ENCODE measurements at places on chromosomes 6 and 20. TPM values are rescaled to one million over a fixed set of nuclear protein-coding genes. Genes with fewer than 3 reads are reported as not detected.

GRCh38 chr6:134888316-134888715 lies 61.6 kb downstream of the ALDH8A1 start:
- no peak for DNase-seq

The SRXN1 gene
- total RNA-seq = 70.9 TPM

The OR2J3 gene
- not detected for total RNA-seq

DNA sequence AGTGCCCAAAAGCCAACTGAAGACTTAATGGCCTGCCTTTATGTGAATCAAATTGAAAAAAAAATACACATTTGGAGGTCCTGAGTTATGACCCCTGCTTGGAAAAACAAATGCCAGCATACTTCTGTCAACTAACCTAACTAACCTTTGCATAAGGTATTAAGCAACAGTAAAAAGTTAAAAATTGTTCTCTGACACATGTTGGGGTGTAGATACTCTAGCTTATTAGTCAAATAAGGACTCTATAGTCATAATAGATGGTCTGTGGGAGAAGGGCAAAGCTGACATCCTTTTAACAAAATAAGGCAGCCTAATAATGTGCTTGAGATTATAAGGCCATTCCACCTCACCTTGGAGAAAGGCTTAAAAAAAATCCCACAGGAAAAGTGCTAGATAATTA lies 140.5 kb downstream of the HIVEP2 start:
- no peak for DNase-seq

DNA sequence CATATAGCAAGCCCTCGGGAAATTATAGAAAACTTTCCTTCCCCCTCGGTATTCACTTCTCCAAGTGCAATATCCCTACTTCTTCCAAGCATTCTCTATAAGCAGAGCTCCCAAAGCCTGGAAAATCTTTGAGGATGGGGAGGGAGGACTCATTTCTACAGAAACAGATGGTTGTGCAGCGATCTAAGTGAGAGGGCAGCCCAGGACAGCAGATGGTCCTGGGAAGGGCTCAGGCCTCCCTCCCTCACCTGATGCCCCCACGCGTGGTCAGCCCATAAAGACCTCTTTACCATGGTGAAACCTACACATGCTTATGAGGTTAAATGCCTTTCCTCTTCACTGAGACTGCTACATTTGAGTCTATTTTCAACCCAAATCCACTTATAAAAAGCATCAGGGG lies 319.6 kb upstream of the QKI start:
- DNase-seq = no peak

DNA sequence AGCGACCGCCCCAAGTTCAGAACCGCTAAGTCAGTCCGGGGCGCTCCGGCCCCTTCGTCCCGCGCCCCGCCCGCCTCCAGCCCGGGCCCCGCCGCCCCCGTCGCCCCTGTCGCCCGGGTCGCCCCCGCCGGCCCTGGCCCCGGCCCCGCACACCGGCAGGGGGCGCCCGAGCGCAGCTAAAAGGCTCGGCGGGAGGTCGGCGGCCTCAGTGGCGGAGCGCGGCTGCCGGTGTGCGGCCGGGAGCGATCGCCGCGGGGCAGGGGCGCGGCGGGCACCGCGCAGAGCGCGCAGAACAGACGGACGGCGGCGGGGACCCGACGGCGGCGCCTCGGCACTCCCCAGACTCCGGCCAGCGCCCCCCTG lies at the start of gene FNDC1:
Gene FNDC1 (plus strand): TSS at position 208 of the 363 bp plus-strand sequence. CDS start 197 bp downstream, outside the sequence.
- no peak for DNase-seq

GRCh38 chr20:10922941-10923340 lies 249.1 kb upstream of the JAG1 start:
- DNase-seq = peak; percentile 94

The TOX2 gene
- 24.7 TPM for total RNA-seq

DNA sequence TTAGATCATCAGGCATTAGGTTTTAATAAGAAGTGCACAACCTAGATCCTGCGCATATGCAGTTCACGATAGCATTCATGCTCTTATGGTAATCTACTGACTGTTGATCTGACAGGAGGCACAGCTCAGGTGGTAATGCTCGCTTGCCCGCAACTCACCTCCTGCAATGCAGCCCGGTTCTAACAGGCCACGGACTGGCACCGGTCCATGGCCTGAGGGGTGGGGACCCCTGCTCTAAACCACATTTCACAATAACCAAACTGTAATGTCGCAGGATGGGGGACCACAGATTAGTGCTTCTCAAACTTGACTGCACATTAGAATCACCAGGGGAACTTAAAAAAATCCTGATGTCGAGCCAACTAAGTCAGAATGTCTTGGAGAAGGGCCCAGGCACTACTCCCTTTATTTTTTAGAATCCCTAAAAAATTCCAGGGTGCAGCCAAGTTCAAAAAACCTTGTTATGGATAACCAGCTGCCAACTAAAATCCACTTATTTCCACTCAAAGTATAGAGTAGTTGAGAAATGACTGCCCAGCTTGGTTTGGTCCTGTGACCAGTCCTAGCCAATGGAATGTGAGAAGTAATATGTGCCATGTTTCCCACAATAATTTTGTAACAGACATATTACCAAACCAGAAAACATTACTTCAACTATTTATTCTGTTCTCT lies 3.1 kb downstream of the SHPRH start:
- no peak for DNase-seq

The GINS1 gene
- 31.0 TPM for total RNA-seq

DNA sequence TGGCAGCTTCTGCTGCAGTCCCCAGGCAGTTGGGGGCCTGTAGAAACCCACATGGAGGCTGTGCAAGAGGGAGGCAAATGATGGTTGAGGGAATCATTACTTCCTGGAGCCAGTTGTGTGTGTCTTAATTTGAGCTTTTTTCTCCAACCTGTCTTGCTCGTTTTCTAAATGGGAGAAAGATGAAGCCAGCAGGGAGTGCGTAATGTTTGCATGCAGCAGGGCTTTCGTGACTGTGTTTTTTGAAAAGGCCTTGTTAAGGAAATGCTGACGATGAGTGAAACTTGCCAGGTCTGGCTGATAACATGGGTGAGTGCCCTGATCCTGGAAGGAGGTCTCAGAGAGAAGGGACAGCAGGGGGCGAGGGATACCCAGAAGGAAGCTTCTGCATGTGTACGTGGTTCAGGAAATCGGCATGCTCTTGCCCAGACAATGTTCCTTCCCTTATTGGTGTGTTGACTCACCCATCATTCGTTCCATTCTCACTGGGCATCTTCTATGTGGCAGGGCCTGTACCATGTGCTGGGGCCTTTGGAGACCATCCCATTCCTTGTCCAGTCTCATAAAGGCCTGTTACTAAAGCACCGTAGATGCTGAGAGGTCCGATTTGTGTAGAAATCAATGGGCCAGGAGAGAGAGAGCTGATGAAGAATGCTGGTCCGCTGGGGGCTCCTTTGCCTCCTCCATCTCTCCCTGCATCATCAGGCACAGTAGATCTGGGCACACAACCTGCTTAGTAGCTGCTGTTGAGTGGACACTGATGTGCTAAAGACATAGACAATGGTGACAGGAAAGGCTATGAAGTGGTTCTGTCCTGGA lies 27.4 kb downstream of the GLP1R start:
- no peak for DNase-seq

- no peak for DNase-seq
These were observed 47.4 kb downstream of the SRC start for GRCh38 chr20:37393196-37393862.

The XKR7 gene
- not detected for total RNA-seq

The LY86 gene
- not detected for total RNA-seq

The FRK gene
- 1.8 TPM for total RNA-seq

DNA sequence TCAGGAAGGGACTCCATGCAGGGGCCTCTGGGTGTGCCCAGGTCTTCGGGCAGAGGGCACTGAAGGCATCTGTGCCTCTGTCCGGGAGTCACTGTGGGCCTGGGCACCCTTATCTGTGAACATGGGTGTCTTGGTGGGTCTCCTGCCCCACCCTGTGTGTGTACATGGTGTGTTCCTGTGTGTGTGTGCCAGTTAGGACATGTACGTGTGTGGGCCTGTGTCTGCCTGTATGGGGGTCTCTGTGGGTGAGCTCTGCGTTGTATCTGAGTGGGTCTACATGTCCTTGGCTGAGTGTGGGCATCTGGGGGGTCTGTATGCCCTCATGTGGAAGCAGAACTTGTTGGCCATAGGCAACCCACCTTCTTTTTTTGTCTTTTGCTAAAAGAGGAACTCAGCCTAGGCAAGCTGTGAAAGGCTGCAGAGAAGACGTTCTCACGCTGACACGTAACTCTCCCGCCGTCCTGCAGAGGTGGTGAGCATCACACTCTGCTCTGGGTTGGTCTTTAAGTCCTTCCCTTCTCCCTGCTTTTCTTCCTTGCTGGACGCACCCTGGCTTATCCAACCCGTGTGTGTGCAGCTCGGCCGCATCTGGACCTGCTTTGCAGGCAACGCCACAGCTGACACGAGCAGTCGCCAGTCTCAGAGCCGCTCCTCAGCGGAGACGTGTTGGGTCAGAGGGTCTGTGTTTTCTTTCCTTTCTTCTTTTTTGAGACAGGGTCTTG lies 532 bp upstream of the NPBWR2 start:
- DNase-seq = no peak

DNA sequence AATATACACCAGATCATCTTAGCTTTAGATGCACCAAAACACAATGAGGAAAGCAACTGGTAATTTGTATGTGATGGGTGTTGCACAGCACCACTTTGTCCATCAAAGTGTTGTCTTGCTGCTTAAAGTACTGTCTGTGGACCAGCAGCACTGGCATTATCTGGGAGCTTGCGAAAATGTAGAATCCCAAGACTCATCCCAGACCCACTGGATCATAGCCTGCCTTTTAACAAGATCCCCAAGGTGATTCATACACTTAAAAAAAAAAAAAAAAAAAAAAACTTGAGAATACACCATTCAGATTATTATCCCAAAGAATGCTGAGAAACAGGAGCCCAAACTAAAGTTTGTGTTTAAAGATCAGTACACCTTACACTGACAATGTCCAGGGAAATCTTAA lies 123.4 kb downstream of the TASP1 start:
- DNase-seq = no peak

DNA sequence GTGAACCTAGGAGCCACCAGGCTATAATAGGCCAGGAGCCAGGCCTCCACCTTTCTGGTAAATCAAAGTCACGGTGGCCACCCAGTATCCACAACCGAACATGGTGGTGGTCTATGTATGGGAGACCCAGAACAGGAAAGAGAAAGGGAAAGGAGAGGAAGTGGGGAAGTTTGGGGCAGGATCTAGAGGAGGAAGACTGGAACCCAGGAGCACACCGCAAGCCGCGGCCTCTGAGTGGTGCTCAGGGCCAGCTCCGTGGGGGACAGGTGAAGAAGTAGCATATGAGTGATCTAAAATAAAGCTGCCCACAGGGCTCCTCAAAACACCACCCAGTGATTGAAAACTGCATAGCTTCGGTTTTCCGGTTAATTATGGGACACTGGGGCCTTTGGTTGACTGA lies 214.8 kb downstream of the ZDHHC14 start:
- DNase-seq = no peak

The C6orf132 gene
- not detected for total RNA-seq

GRCh38 chr6:10136636-10137035 lies 278.2 kb downstream of the TFAP2A start:
- no peak for DNase-seq

The CLIC5 gene
- total RNA-seq = 0.10 TPM

- DNase-seq = no peak
These were observed 354.3 kb upstream of the CNR1 start for GRCh38 chr6:88520445-88520844.

- DNase-seq = peak; percentile 9
These were observed 25.6 kb downstream of the HLA-G start for GRCh38 chr6:29853245-29853644.

DNA sequence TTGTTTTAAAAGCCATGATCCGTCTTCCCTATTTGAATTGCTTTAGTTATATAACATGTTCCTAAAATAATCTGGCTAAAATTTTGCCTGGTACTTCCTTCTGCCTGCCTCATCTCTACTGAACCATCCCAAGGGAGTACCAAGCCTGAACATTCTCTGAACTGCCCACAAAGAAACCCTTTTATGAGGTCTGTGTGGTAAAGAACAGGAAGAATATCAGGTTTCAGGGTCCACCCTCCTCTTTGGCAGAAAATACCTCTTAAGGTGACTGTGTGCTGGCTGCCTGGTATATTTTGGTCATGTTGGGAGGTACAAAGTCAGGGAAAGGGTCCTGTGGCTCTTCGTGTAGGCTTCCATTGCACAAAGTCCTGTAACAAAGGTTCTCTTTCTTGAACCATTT lies 574.1 kb upstream of the CHD6 start:
- DNase-seq = no peak

- DNase-seq = peak; percentile 46
These were observed 45.2 kb downstream of the SCP2D1 start for GRCh38 chr20:18858816-18859215.

The SSTR4 gene
- not detected for total RNA-seq

DNA sequence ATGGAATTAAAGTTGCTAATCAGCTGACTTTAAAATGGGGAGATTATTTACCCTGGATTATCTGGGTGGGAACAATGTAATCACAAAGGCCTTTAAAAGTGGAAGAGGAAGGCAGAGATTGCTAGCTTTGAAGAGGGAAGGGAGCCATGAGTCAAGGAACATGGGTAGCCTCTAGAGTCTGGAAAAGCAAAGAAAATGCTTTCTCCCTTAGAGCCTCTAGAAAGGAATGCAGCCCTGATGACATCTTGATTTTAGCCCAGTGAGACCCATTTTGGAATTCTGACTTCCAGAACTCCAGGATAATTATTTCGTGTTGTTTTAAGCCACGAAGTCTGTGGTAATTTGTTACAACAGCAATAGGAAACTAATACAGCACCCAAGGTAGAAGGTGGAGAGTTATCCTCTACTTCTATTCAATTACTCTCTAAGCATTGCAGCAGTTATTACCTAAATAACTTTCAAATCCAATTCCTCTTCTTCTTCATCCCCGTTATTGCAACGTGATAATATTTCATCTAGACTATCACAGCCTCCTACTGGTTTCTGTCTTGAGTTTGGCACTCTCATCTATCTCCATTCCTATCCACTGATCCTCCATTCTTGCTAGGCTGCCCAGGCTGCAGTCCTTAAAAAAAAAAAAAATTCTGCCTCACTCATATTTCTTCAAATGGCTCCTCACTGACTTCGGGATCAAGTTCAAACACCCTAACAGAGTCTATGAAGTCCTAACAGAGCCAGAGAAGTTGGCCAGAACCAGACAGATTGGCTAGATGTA lies 224.3 kb downstream of the BTBD9 start:
- DNase-seq = no peak

DNA sequence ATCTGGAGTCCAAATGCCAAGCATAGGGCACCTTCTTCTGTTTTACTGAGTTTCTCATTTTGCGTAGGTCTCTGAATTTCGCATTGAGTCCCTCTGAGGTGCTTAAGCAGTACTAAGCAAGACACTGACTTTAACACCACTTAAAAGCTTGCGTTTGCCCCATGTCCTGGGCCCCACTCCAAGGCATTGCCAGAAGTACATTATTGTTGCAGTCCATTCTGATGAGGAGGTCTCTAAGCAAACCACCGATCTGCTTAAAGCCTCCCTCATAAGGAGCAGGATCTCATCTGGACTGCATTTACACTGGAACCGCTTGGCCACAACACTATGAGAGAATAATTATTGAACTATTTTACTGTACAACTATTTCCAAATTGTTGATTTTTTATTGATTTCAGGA lies 16.3 kb downstream of the BMP2 start:
- no peak for DNase-seq

GRCh38 chr6:134347885-134348805 lies 30.2 kb upstream of the SGK1 start:
- DNase-seq = peak; percentile 90

The NHSL1 gene
- 4.0 TPM for total RNA-seq

All from RPMI7951 (cell line).